CD4-positive, alpha-beta memory T cell (primary cell): ENCODE measurements at places on chromosomes 6 and 20. TPM values are rescaled to one million over a fixed set of nuclear protein-coding genes. Genes with fewer than 3 reads are reported as not detected.

- DNase-seq: no peak
Measured at GRCh38 chr6:83192456-83192855, 609 bp downstream of the PGM3 start.

GRCh38 chr6:71294121-71294523, 5.5 kb downstream of the OGFRL1 start:
- no peak for DNase-seq

- no peak for DNase-seq
Measured at GRCh38 chr6:17914651-17915050, 72.8 kb downstream of the KIF13A start.

Gene SAPCD1
- 3.7 TPM for total RNA-seq
